ENCODE measurements at places on chromosomes 7 and 10.

DNA sequence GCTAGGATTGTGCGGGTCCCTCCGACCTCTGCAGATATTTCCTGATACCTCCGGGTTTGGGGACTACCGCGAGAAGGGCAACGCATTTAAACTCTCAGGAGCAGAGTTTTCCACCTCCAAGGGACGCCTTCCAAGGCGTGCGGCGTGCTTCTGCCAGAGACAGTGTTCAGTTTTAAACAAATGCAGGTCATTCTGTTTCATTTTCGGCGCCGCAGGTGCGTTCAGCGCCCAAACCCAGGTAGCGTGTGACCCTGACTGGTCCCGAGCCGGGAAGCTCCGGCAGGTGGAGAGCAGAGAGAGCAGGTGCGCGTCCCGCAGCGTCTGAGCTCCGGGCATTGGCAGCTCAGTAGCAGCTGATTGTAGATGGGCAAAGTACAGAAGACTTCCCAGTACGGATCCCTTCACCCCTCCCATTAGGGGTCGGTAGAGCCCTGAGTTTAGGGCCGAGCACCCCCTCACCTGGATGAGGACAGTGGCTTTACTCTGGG, 1.4 kb upstream of the CYP26A1 start:
- DNase-seq, result no peak

- DNase-seq, result no peak
These were observed 8.5 kb downstream of the VOPP1 start for GRCh38 chr7:55563596-55564325.

GRCh38 chr7:29937132-29937531, 52.5 kb downstream of the SCRN1 start:
- no peak for DNase-seq

DNA sequence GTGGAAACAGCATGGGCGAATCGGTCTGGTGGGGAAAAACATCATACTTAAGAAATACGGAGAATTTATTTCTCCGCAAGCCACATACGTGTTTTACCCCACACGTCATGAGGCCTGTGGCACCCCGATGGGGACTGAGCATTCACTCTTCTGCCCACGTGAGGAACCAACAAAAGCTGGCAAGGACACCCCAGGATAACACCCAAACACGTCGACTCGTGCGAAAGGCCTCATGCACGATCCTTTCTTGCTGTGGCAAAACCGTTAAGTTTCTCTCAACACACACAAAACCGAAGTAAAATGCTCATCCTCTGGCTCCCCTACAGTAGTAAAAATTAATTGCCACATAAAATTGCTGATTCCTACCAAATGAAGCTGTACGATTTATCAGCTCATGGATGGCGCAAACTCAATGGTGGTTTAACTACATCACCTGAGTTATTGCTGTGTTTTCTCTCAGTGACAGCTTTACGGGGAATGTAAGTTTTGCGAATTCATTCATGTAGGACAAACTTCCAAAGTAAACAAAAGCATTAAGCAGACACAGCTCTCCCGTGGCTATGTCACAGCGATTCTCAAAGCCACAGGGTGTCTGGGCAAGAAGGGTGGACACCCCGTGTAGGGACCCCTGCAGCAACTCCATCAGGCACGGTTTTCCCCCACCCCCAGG, 97.0 kb downstream of the CTBP2 start:
- no peak for DNase-seq

- no peak for DNase-seq
These were observed 203.3 kb downstream of the TAX1BP1 start for GRCh38 chr7:27943241-27943640.

DNA sequence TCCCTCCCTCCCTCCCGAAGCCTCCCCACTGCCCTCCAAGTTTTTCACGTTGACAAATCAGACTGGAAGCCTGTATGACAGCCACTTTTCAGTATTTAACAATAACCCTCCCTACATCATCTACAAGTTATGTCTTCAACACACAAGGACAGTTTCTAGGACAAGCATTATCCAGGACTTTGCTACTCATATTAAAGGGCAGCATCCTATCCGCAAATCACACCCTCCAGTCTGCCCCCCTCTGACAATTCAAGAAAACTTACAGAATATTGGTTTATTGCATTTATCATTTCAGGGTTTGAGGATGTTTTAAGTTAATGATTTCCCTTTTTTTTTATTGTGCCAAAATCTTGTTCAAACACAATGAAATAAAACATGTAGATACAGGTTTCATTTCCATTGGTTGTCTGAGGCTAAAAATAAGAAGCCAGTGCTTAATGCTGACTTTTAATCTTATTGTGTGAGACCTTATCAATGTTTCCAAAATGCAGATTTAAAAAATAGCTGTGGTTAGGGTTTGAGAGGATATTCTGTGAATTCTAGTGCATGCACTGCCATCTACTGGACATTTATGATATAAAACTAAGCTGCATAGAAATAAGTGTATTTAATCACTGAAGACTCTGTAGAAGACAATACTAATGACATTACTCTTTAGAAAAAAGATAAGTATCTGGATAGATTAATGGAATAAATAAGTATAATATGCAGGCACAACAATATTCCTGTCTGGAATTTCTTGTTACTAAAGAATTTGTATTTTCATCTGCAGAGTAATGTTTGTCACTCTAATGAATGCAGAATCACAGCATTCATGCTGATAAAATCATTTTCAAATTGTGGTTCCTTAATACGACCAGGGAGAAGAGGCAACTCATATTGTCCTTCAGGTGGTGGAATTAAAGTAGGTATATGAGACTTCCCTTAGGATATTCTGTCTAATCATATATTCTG, 64.1 kb downstream of the CAV1 start:
- no peak for DNase-seq

- no peak for DNase-seq
These were observed 421.9 kb upstream of the GALNT17 start for GRCh38 chr7:70710011-70710480.

GRCh38 chr7:42624471-42624870, 287.4 kb downstream of the C7orf25 start:
- no peak for DNase-seq

GRCh38 chr10:77062381-77062780, 575.2 kb downstream of the KCNMA1 start:
- DNase-seq, result no peak

GRCh38 chr10:97182288-97182990, 3.3 kb downstream of the SLIT1 start:
- peak; percentile 29 for DNase-seq

GRCh38 chr10:6383096-6383812, 180.5 kb downstream of the PFKFB3 start:
- peak; percentile 47 for DNase-seq

- DNase-seq, result no peak
These were observed 10.4 kb upstream of the USP54 start for GRCh38 chr10:73601486-73601921.

- DNase-seq, result no peak
These were observed 41.8 kb downstream of the APBB1IP start for GRCh38 chr10:26479766-26480492.

- no peak for DNase-seq
These were observed 222.1 kb upstream of the RHOBTB1 start for GRCh38 chr10:61166065-61166464.

DNA sequence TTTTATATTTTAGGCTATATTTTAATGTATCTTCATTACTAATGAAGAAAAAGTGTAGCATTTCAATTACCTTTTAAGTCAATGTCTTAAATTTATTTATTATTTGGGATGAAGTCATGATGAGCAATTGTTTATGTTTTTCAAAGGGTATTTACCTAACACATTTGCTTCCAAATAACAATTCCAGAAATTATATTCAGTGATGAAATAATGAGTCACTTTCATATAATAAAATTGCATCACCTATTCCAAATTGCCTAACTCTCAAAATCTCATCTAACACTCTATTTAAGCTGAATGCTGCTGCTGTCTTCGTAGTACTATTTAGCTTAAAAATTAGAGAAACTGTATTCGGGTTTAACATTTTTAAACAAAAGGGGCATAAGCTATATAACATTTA, 97.7 kb downstream of the PRKG1 start:
- no peak for DNase-seq

DNA sequence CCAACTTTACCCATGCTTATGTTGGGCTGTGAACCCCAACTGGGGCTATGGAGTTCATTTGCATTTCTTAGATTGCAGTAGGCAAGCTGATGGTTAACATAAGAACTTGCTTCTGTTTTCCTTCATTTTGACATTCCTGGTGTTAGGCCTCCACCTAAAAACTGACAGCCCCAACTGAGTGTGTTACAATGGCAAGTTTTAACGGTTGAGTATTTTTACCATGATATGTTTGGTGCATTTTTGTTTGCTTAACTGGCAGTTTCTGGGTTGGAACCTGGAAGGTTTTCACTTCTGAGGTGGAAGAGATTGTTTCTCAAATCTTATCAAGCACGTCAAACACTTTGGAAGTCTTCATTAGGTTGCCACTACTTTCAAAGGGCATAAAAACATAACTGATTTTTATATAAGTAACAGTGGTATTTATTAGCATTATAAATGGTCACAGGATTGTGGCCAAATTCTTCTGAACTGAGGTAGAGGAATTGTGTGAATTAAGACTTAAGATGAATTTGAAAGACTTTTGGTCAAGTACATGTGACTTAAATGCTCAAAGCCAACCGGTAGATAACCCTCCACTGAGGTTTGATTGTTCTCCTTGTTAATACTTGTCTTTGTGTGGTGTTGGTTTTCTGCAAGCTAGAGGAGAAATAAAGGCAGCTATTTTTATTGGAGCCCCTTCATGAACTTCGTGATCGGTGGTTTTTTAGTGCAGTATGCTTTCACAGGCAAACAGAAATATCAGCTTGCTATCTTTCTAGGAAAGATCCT, 2.8 kb downstream of the BMI1 start:
- no peak for DNase-seq

DNA sequence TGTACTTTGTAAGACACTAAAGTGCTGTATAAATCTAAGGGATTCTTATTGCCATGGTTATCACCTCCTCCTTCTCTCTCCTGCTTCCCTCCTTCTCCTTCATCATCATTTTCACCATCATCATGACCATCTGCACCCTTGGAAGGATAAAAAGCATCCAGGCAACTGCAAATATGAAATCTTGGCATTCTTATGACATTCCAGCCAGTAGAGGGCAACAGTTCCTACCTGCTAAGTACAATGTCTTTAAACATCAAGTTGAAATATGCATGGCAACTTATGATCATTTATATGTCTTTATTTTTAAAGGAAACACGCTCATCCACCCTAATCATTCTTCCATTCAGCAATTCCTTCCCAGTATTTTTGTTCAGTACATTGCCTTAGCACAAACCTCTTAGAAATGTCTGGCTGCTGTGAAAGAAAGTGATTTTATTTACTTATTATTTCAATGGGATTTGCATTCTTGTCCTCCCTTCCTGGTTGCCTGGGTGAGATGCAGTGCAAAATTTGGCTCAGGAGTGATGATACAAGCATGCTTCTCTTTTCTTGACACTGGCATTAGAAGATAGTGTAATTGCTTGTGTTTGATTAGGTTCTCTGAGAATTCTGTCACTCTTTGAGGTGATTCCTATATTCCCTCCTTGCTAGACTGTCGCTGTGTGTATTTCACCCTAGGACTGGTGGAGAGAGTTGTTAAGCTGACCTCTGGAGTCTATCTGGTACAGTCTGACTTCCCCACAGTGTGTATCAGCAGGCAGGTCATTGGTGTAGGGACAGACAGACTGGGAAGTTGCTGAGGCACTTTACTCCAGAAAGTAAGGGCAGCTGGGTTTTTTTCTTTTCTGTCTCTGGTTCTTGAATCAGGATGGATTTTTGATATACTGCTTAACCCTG, 188.5 kb upstream of the BMPER start:
- DNase-seq, result no peak

- no peak for DNase-seq
These were observed 118.2 kb downstream of the CUX1 start for GRCh38 chr7:101935521-101936141.

- DNase-seq, result no peak
These were observed 217.8 kb upstream of the HPS1 start for GRCh38 chr10:98664329-98665042.

DNA sequence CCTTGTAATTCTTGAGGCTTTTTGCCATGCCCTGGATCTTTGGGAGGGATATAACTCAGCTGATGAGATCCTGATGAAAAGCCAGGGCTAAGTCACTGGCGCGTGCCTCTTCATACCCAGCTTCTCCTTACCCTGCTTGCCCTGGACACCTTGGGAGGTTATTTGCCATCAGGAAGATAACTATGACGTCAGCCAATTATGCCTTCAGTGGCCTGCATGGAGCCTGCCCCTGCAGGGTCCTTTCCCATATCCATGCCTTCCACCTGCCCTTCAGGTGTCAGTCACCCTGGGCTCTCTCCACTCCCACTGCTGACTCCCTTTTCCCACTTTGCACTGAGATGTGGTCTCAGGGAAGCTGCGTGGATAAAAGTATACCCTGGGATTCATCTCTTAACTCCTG, 520.1 kb downstream of the SORCS3 start:
- no peak for DNase-seq

DNA sequence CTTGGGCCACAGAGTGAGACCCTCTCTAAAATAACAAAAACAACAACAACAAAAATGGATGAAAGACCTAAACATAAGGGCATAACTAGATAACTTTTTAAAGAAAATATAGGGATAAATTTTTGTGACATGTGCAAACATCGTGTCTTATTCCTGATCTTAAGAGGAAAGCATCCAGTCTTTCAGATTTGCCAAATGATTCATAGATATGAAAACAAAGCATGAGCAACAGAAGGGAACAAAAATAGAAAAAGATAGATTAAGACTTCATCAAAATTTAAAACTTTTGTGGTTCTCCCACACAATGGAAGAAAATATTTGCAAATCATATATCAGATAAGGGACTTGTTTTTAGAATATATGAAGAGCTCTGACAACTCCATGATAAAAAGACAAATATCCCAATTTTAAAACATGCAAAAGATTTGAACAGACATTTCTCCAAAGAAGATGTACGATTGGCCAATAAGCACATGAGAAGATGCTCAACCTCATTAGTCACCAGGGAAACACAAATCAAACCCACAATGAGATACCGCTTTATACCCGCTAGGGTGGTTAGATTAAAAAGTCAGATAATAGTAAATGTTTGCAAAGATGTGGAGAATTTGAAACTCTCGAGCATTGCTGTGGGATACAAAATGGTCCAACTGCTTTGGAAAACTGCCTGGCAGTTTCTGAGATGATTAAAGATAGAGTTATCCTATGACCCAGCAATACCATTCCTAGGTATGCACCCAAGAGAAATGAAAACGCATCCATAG, 20.3 kb downstream of the PPIF start:
- DNase-seq, result no peak

- DNase-seq, result no peak
These were observed 147.1 kb upstream of the GDF10 start for GRCh38 chr10:47152861-47153349.

GRCh38 chr7:66043681-66044497, 31.7 kb upstream of the ASL start:
- DNase-seq, result no peak

Measured in amygdala (tissue), 56 donors.